ENCODE measurements at places on chromosomes 5 and 9.

GRCh38 chr5:58922461-58923171 is 339.7 kb downstream of the RAB3C start:
- DNase-seq: no peak

DNA sequence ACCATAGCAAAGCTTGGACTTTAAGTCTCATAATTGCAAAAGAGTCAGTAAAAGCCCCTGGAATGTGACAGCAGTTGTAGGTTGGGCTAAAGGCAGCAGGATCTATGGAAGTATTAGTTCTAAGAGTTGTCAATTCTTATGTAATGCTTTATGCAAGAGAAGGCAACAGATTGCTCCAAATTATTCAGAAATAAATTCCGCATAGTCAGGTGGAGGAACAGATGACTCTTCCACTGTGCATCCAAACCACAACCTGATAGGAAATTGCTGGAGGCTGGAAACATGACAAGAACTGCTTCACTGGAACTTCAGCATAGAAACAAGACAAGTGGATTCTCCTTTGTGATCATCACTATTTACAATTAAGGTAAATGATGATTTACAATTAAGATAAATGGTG is 101.0 kb downstream of the STARD4 start:
- no peak for DNase-seq

- DNase-seq: no peak
Measured at GRCh38 chr5:116340799-116341198, 233.8 kb downstream of the SEMA6A start.

DNA sequence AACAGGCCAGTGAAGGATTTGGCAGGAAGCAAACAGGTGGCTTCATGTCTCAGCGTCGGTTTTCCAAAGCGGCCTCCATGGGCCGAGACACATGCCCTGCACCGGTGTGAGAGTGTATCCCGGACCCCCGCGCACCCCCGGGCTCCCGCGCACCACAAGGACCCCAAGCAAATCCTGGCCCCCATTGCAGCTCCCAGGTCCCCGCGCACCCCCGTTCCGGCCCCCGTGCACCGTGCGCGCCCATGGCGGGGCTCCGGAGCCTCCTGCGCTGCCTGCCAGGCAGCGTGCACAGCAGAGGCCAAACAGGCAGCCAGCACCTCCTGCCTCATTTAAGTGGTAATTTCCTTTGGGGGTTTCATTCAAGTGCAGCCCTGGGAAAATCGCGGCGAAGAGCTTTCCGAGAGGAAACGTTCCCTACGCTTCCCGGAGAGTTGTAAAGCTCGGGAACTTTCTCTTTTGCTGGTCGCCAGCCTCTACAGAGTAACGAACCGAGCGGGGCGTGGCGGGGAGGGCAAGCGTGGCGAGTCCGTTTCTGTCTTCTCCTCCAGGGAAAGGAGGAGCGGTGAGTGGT is 145.5 kb upstream of the SLC24A2 start:
- no peak for DNase-seq

- DNase-seq: no peak
Measured at GRCh38 chr5:147661541-147661940, 121.0 kb downstream of the JAKMIP2 start.

DNA sequence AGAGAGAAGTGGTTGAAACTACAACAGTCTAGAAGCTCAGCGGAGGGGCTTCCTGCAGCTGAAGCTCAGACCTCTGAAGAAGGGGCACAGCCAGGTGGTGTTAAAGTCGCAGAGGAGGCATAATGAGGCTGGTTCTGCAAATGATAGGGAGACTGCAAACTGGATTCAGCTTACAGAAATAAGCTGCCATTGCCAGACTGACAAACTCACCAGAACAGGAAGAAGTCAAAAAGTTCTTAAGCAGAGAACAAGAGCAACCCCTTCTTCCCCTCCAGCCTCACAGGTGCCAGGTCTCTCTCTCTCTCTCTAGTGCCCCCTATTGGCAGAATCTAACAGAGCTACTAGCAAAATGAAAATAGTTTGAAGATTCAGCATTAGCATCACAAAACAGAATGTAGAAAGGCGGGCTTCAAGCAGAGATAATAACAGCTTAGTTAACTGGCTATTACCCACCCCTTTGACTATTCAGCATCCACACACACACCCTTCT is 76.7 kb downstream of the GRAMD2B start:
- DNase-seq: no peak

DNA sequence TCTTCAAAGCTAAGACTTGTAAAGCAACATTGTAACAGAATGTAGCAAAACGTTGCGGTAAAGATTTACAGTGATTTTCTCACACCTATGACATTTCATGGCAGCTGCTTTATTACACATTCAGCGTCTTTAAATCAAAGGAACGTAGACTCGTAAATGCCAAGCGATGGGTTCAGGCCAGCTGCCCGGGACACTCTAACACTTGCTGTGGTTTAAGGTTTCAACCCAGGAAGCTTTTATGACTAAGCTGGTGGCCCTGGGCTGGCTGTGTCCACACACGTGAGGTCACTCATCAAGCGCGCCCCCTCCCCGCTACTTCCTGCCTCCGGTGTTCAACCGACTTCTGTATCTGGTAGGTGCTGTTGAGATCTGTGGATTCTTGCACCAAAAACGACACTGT is 2.5 kb downstream of the SLC6A18 start:
- DNase-seq: no peak

GRCh38 chr9:111957856-111958631 is 61.4 kb downstream of the UGCG start:
- no peak for DNase-seq

DNA sequence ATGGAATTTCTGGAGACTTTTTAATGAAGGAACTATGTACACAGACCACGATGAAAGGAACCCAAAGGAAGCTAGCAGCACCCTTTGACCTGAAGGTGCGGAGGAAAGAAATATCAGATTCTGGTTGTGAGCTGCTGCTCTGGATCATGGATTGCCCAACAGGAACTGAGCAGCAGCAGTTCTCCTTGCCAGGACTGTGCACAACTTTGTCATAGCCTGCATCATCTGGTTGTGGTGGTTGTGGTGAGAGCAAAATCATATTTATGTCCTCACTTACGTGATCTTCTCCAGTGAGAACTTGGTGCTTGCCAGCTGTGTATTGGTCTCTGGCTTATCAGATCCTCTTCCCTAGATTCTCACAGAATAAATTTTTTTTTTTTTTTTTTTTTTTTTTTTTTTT is 70.7 kb upstream of the LPAR1 start:
- DNase-seq: no peak

GRCh38 chr5:139385061-139386049 is 2.3 kb upstream of the SLC23A1 start:
- no peak for DNase-seq

- no peak for DNase-seq
Measured at GRCh38 chr5:101080462-101081240, 177.6 kb upstream of the ST8SIA4 start.

DNA sequence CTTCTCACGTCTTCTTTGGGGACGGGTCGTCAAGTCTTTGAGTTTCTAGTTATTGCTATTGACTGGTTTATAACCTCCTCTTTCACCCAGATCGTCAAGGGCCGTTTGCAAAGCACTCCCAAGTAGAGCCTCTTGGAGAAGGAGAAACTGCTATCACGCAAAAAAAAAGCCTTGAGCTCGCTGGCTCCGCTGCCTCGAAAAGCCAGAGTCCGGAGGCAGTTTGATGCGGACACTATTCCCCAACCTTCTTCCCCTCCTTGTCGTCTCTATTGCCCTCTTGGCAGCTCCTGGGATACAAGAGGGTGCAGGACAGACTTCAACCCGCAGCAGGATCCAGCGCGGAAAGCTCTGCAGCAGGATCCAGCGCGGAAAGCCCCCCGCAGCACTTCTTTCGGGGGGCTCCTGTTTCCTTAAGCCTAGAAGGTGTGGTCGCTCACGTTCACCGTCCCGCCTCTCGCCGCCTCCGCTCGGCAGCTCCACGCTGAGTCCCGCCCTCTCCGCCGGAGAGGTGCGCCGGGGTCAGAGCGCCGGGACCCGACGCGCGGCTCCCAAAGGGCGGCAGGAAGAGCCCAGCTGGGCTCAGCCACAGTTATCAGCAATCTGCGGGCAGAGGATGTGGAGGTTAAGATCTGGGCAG is at the start of gene PCDHAC1:
Gene PCDHAC1 (plus strand): TSS at position 494 of the 637 bp plus-strand sequence. CDS start 594 bp downstream, outside the sequence.
- no peak for DNase-seq

DNA sequence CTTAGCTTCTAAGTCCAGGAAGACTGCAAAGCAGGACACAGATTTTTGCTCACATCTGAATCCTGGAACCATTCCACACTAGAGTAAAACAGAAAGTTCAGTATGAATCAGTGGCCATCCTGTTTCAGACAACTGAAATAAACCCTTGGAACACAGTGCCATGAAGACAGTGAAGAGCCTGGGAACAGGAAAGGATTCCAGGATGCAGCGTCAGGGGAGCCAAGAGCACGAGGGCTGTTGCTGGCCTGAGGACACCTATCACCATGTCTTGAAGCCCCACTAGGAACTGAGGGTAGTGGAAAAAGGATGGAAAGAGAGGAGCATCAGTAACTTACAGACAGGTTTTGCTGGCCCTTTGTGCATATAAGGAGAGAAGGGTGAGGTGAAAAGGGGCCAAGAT is 115.3 kb upstream of the FSTL4 start:
- DNase-seq: no peak

- DNase-seq: no peak
Measured at GRCh38 chr9:18910916-18911315, 122.1 kb downstream of the SAXO1 start.

GRCh38 chr9:136179101-136179616 is 25.8 kb downstream of the LHX3 start:
- DNase-seq: no peak

DNA sequence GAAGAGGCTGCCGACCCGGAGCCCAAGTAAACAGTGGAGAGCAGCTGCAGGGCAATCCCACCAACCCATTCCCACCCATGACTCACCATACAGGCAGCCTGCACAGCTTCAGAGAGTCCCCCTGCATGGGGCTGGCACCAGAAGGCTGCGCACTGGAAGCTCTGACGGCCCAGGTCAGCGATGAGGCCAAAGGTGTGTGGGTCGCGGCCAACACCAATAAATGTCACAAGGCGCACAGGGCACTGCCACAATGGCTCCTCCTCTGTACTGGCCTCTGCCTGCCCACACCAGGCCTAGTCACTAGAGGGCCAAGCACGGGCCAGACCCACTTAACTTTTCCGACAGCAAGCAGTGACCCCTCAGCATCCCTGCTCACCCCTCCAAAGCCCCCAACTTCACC is 3.0 kb upstream of the SRA1 start:
- no peak for DNase-seq

GRCh38 chr5:134642931-134643530 is 5.6 kb upstream of the SEC24A start:
- no peak for DNase-seq

DNA sequence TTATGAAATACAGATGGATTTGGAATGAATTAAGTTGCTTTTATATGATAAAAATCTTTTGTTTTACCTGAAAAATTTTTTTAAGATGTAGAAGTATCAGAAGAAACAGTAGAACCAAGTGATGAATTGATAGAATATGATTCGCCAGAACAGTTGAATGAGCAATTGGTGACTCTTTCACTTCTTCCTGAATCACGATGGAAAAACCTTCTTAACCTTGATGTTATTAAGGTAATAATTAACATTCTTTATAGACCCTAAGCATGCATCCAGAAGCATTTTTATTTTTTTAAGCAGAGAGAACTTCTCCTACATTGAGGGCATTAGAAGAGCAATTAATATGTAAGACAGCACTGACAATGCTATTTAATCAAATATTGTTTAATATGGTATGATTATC is 28.8 kb downstream of the WDR36 start:
- no peak for DNase-seq

GRCh38 chr9:37414503-37414943 is 8.0 kb upstream of the GRHPR start:
- DNase-seq: no peak

- DNase-seq: no peak
Measured at GRCh38 chr5:72210888-72211678, 103.8 kb downstream of the MAP1B start.

DNA sequence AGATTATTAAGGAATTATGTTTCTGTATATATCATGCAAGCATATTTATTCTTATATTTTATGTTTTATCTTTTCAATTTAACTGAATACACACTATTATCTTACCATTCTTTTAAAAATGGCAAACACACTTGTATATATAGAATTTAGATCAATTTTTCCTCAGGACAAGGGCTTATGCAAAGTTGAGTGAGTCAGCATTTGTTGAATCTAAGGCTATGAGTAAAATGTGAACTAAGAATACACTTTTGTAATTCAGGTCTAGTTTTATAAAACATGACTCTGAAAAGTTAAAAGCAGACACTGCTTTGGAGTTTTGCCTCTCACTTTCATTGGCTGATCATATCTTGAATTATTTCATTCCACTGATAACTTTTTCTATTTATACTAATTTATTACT is 127.8 kb downstream of the FOCAD start:
- DNase-seq: no peak

DNA sequence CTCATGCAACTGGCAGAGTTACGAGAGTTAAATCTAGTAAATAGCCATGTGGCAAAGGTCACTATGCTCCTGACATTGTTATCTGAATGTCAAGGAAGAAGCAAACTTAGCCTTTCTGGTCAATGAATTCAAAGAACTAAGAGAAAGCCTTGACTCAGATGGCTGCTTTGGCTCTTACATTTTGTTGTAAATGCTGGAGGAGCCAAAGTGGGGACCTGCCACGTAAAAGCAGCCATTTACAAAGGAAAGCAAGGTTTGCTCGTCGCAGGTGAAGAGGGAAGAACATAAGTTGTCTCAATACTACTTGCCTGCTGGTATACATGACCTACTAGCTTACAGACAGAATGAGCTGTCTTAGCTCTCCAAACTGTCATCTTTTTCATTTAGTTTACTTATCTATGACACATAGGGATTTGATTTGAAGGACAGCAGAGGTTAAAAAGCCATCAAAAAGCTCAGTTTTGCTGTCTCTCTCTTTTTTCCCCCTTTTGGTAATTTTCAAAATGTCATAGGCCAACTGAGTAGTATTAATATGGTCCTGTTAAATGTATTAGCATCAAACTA is 1052.8 kb upstream of the DMAC1 start:
- no peak for DNase-seq

DNA sequence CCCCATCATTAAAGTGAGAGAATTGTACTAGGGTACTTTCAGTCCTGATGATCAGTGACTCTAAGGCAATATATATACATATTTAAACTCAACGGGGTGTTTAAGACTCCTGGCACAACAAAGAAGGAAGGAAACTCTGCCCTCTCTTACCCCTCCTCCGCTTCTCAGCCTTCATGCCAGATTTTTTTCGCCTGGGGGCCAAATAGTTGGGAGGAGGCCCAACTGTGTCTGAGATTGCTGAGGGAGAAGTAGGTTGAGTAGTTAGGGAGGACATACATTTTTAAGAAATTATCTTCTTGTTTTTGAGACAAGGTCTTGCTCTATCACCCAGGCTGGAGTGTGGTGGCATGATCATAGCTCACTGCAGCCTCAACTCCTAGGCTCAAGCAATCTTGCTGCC is 127.7 kb upstream of the SHB start:
- DNase-seq: no peak

DNA sequence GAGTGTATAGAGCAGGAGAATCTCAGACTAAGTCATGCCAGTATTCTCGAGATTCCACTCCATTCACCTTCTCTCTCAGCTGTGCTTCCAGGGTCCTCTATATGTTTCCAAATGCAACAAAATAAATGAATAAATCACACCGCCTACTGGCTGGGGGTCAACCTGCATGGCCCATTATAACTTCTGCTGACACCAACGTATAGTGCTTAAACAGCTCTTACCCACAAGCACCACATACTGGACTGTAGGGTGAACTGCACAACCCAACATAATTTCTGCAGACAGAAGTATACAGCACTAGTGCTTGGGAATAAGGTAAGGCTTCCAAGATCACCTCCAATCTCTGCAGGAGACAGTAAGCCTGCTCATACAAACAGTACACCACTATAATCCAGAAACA is 33.1 kb upstream of the HTR4 start:
- no peak for DNase-seq

GRCh38 chr5:128399111-128399510 is 138.9 kb downstream of the FBN2 start:
- no peak for DNase-seq

GRCh38 chr5:107456281-107456715 is 214.4 kb downstream of the EFNA5 start:
- no peak for DNase-seq
